ENCODE measurements at places on chromosomes 13 and 19.

- no peak for DNase-seq
These were observed 83.6 kb upstream of the ARHGEF7 start for GRCh38 chr13:111031531-111031961.

DNA sequence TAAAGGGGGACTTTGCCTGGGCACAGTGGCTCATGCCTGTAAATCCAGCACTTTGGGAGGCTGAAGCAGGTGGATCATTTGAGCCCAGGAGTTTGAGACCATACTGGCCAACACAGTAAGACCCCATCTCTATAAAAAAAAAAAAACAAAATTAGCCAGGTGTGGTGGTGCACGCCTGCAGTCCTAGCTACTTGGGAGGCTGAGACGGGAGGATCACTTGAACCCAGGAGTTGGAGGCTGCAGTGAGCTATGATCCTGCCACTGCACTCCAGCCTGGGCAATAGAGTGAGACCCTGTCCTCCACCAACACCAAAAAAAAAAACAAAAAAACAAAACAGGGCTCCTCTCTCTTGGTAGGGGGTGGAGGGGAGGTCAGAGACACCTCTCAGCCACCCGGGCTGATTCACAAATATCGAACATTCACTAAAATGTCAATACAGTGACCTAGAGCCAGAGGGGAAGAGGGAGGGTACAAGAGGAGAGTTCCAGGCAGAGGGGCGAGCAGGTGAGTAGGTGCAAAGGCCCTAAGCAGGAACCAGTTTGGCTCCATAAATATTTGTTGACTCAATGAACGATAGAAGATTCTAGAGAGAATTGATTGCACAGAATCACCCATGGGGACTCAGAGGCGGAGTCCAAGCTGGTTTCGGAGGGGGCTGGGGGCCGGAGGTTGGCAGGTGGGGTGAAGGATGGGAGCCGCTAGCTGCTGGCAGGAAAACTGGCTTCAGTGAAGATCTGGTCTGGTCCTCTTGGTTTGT lies 1.0 kb upstream of the CREB3L3 start:
- DNase-seq: no peak

GRCh38 chr13:22200440-22200839 lies 529.6 kb downstream of the FGF9 start:
- DNase-seq: no peak

DNA sequence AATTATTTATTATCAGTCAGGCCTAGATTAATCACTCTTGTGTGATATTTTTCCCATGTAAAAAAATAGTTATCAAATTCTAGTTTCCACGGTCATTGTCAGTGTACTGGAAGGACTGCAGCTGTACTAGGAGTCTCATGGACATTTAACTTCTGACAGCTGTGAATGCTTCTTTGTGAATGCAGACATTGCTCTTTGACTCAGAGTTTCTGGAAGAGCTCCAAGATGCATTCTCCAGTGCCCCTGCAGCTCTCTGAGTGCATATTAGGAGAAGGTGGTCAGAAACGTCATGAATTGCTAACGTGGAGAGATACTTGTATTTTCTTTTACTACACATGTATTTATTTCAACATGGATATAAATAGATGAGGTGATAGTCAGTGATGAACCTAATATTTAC lies 9.7 kb upstream of the SLITRK5 start:
- no peak for DNase-seq

- no peak for DNase-seq
These were observed 18.2 kb downstream of the CRX start for GRCh38 chr19:47839913-47840312.

GRCh38 chr19:3836887-3837286 lies 32.0 kb downstream of the ZFR2 start:
- no peak for DNase-seq

Data from T-helper 2 cell treated with Interferon-gamma antibody and Interleukin-4, amounts not matched to agents 5 μg/mL and 100 μg/mL, for 36 hours (primary cell).